ENCODE measurements at places on chromosomes 11 and 22. TPM values are rescaled to one million over a fixed set of nuclear protein-coding genes. Genes with fewer than 3 reads are reported as not detected.

PRG2 gene
- total RNA-seq: 0.25 TPM

RASSF10 gene
- not detected for total RNA-seq

KDM4D gene
- 1.1 TPM for total RNA-seq

RAB38 gene
- total RNA-seq: 80.9 TPM

DNA sequence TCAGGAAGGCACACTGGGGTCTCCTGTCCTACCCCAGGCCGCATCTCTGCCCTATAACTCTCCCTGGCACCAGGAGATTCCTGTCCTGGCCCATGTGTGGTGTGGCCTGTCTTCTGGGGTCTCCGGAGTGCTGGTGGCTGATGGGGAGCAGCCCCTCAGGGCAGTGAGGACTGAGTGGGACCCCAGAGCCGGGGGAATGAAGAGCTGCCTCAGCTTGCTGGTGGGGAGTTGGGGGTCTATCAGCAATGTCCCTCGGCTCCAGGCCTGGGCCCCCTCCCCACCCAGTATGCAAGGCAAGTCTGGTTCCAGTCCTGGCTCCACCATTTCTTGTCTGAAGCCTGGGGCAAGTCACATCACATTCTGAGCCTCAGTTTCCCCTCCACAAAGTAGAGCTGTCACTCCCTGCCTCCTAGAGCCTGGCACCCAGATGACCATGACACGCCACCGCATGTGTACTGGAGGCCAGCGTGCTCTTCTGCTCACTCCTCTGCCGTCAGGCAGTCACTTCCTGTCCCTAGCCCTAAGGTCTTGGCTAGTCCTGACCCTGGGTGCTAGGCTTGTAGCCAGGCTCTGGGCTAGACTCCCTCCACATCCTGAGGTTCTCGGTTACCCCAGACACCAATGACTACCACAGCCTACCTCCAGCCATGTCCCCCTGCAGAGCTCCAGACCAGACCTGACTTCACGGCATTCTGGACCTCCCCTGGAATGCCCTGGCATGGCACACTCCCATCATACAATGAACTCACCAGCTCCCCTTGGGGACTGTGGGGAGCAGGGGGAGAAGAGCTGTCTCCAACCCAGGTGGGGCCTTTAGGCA is 12.8 kb downstream of the ARAP1 start:
- no peak for DNase-seq
- no peak overlapping the region for H3K4me3 ChIP-seq
- peaks cover 55% of the 10 kb centered on the region for H3K4me1 ChIP-seq
- peak overlapping the region; percentile 72 for H3K27ac ChIP-seq
- peaks cover 6% of the 10 kb centered on the region for H3K36me3 ChIP-seq

DNA sequence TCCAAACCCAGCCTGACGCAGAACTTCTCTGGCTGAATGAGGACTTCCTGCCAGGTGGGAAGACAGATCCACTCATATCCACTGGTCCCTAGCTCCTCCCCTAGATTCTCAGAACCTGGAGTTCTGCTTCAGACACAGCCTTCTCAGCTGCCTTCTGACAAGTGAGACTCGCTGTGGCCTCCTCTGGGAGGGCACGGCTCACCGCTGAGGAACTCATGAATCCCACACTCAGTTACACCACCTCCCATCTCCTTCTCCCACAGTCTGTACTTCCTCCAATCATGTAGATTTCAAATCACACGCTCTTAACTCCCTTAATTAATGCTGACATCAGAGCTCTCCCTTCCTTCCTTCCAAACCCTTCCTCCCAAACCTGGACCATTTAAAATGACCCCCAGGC is 86.4 kb upstream of the TMEM45B start:
- H3K27me3 ChIP-seq: peaks cover 11% of the 10 kb centered on the region
- no peak overlapping the region for H3K27ac ChIP-seq
- DNase-seq: no peak
- no peaks in the 10 kb centered on the region for H3K36me3 ChIP-seq

GRCh38 chr11:71101606-71102005 is 150.8 kb downstream of the SHANK2 start:
- DNase-seq: no peak
- no peaks in the 10 kb centered on the region for H3K27me3 ChIP-seq
- H3K27ac ChIP-seq: no peak overlapping the region
- no peaks in the 10 kb centered on the region for H3K4me1 ChIP-seq

DNA sequence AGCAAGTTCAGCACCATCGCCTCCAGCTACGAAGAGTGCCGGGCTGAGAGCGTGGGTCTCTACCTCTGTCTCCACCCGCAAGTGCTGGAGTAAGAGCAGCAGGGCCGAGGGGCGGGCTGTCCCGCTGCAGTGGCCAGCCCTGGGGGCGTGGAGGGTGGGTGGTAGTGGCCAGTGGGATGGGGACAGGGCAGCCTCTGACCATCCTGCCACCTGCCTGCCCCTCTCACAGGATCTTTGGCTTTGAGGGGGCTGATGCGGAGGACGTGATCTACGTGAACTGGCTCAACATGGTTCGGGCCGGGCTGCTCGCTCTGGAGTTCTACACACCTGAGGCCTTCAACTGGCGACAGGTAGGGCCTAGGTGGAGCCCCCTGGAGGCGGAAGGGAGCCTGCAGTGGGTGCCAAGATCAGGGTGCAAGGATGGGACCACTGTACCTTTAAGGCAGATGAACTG is 15.0 kb upstream of the BBS1 start:
- H3K27ac ChIP-seq: no peak overlapping the region
- H3K4me1 ChIP-seq: no peaks in the 10 kb centered on the region
- DNase-seq: peak; percentile 6
- H3K4me3 ChIP-seq: no peak overlapping the region

DNA sequence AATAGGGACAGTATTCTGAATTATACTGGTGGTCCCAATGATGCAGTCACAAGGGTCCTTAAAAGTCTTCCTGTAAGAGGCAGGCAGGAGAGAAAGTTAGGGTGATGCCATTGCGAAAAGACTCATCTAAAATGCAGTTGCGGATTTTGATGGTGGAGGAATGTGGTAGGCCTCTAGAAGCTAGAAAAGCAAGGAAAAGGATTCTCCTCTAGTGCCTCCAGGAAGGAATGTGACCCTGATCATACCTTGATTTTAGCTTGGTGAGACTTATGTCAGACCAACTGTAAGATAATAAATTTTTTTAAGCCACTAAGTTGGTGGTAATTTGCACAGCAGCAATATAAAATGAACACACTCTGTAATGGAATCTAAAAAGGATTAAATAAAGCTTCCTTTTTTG is 33.8 kb downstream of the CHORDC1 start:
- H3K4me1 ChIP-seq: no peaks in the 10 kb centered on the region
- DNase-seq: no peak
- H3K36me3 ChIP-seq: no peaks in the 10 kb centered on the region
- H3K27ac ChIP-seq: no peak overlapping the region
- no peaks in the 10 kb centered on the region for H3K27me3 ChIP-seq

DNA sequence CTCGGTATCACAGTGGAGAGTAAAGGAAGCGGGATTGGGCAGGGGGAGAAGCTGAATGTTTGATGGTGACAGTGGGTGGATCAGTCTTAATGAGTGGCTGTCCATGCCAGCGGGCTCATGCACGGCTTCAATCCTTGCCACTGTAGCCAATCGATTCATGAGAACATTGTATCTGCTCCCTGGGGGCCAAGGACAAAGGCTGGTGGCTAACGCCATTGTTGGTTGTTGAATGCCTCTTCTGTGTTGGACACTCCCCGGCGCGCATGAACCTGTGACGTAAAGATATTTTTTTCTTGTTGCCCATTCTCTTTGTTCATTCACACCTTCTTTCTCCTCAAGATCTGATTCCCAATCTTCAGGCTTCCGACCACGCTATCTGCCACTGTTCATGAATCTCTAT is 20.9 kb upstream of the ATXN10 start:
- H3K4me1 ChIP-seq: no peaks in the 10 kb centered on the region
- no peaks in the 10 kb centered on the region for H3K36me3 ChIP-seq
- no peak overlapping the region for H3K4me3 ChIP-seq
- peaks cover 16% of the 10 kb centered on the region for H3K27me3 ChIP-seq
- DNase-seq: no peak

- H3K4me1 ChIP-seq: peaks cover 26% of the 10 kb centered on the region
- no peak overlapping the region for H3K4me3 ChIP-seq
- DNase-seq: no peak
- no peaks in the 10 kb centered on the region for H3K27me3 ChIP-seq
- no peaks in the 10 kb centered on the region for H3K36me3 ChIP-seq
- no peak overlapping the region for H3K27ac ChIP-seq
Measured at GRCh38 chr11:8331767-8332166, 68.1 kb upstream of the LMO1 start.

DNA sequence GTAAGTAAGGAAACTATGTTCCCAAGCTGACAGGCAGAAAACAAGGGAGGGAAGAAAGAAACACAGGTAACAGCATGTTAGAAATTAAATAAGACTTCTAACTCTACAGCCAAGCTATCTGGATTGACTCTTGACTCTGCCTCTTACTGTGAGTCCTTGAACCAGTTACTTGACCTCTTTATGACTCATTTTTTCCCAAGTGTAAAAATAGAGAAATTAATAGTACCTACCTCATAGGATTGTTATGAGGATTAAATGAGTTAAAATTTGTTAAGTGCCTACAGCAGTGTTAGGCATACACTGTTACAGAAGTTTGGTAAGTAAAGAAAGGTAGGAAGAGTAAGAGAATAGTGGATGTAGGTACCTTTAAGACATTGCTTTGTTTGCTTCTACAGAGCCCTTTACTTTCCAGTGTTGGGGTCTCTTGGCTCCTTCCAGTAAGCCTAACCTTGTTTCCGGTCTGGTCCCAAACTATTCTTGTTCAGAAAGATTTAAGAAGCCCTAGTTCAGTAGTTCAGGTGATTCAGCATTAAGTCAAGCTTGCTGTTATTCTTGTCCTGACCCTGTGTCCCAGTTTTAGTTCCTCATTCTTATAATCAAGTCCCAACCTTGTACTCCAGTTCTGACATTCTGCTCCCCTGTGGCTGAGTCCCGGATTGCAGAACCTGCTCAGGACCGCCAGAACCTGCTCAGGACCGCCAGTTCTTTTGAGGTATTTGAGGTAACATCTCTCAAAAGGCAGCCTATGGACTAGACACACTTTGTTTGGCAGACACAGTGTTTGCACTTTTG is 963.4 kb upstream of the CCDC90B start:
- H3K36me3 ChIP-seq: no peaks in the 10 kb centered on the region
- no peak overlapping the region for H3K27ac ChIP-seq
- no peak for DNase-seq
- no peaks in the 10 kb centered on the region for H3K4me1 ChIP-seq
- H3K27me3 ChIP-seq: no peaks in the 10 kb centered on the region

DNA sequence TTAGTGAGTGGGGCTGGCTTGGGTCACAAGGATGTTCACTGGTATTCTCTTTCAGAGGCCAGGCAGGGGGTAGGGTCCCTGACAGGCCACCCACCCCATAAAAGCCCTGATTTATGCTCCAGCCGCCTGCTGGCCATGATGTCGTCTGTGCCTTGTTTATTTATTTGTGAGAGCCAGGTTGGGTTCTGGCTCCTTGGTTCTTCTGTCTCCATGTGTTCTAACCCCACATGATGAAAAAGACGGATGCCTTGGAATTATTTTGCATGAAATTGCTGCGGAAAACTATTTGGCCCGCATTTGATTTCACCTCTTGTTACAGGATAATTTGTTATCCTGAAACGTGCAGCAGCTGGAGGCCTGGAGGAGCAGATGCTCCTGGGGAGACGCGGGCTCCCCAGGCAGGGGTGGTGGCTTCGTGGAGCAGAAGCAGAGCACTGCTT is 46.3 kb upstream of the WNT11 start:
- H3K4me3 ChIP-seq: no peak overlapping the region
- no peak overlapping the region for H3K27ac ChIP-seq
- no peaks in the 10 kb centered on the region for H3K27me3 ChIP-seq
- H3K4me1 ChIP-seq: peaks cover 17% of the 10 kb centered on the region
- DNase-seq: no peak

DNA sequence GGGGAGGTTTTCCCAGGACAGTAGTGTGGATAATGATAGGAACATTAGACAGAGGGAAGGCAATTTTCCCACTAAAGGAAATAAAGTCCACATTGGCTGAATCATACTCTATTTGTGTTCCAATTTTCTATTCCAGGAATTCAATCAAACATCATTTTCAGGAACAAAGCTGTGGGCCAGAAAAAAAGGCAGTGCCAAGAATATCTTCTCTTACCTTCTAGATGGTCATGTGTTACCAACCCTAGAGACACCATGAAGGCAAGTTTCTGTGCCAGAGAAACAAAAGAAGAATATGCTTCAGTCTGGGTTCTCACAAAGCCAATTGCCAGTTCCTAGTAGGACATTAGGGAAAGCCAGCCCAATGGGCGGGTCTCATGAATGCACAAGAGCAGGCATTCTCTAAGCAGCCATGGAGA is 27.5 kb downstream of the LARGE2 start:
- peaks cover 89% of the 10 kb centered on the region for H3K36me3 ChIP-seq
- H3K4me1 ChIP-seq: no peaks in the 10 kb centered on the region
- H3K4me3 ChIP-seq: no peak overlapping the region
- no peaks in the 10 kb centered on the region for H3K27me3 ChIP-seq
- H3K27ac ChIP-seq: no peak overlapping the region

Measured in MCF 10A (cell line).